ENCODE measurements at places on chromosomes 5 and 9. TPM values are rescaled to one million over a fixed set of nuclear protein-coding genes. Genes with fewer than 3 reads are reported as not detected.

CYLC2 gene
- total RNA-seq: not detected

PTGS1 gene
- 0.14 TPM for total RNA-seq

KCTD16 gene
- not detected for total RNA-seq

LEAP2 gene
- 0.31 TPM for total RNA-seq

RAPGEF6 gene
- total RNA-seq: 83.3 TPM

DNA sequence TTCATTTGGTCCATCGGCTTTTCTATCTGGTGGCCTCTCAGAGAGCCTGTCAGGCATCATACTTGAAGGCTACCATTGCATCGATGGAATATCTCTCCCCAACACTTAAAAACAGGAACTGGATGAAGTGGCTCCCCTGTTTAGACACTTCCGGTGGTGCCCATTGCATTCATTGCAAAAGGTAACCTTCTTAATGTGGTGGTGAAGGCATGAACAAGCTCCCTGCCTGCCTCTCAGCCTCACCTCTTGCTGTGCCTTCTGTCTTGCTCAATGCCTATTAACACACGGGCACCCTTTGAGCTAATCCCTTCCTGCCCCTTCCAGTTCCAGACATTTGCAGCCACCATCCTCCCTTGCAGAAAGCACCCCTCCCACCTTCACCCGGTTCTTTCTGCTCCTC is 233.1 kb upstream of the MSX2 start:
- DNase-seq: no peak
- H3K27me3 ChIP-seq: no peaks in the 10 kb centered on the region
- no peaks in the 10 kb centered on the region for H3K4me1 ChIP-seq
- no peak overlapping the region for H3K27ac ChIP-seq

DNA sequence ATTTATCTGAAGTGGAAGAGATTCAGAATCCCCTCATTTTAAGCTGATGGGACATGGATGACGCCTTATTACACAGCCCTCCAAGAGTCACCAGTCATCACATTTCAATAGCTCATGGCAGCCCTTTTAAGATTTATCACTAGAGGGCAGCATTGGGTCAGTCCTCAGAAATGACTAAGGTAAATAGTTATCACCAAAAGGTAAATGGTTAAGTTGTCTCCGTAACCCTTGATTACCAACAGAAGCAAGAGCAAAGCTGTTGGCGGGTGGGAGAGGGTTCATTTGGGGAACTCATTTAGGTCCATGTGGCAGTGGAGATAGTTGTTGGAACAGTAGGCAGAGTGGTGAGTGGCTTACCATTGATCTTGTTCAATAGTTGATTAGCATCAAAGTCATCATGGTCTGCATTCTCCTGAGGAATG is 12.0 kb upstream of the C9 start:
- H3K4me1 ChIP-seq: no peaks in the 10 kb centered on the region
- H3K4me3 ChIP-seq: no peak overlapping the region
- peak; percentile 7 for DNase-seq
- H3K27me3 ChIP-seq: no peaks in the 10 kb centered on the region

- DNase-seq: no peak
- no peaks in the 10 kb centered on the region for H3K27me3 ChIP-seq
- H3K27ac ChIP-seq: no peak overlapping the region
- H3K4me1 ChIP-seq: no peaks in the 10 kb centered on the region
Observed at GRCh38 chr9:120327322-120327721, 252.6 kb downstream of the CDK5RAP2 start.

- H3K27me3 ChIP-seq: no peaks in the 10 kb centered on the region
- no peak for DNase-seq
Observed at GRCh38 chr5:37717613-37718431, 122.0 kb downstream of the GDNF start.

GRCh38 chr5:112372543-112372942 is 46.5 kb downstream of the EPB41L4A start:
- H3K36me3 ChIP-seq: no peaks in the 10 kb centered on the region
- no peaks in the 10 kb centered on the region for H3K4me1 ChIP-seq
- DNase-seq: no peak

GRCh38 chr9:13555516-13555915 is 276.0 kb upstream of the MPDZ start:
- no peaks in the 10 kb centered on the region for H3K4me1 ChIP-seq
- no peak for DNase-seq
- no peaks in the 10 kb centered on the region for H3K36me3 ChIP-seq
- no peaks in the 10 kb centered on the region for H3K27me3 ChIP-seq
- no peak overlapping the region for H3K27ac ChIP-seq

DNA sequence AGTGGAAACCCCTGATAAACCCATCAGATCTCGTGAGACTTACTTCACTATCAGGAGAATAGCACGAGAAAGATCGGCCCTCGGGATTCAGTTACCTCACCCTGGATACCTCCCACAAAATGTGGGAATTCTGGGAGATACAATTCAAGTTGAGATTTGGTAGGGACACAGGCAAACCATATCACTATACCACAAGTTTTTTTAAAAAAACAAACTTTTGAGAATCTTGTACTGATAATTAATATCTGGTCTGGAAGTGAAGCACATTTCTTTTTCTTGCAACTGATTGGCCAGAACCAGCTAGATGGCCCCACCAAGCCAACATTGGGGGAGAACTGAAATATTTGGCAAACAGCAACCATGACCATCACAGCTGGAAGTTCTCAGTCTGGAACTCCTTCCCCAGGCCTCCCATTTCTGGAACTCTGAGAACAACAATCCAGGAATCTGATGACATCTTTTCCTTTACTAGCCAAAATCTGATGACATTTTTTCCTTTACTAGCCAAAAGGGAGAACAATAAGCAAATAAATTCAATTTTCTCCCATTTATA is 51.8 kb upstream of the CDKN2B start:
- no peaks in the 10 kb centered on the region for H3K36me3 ChIP-seq
- H3K4me3 ChIP-seq: no peak overlapping the region

DNA sequence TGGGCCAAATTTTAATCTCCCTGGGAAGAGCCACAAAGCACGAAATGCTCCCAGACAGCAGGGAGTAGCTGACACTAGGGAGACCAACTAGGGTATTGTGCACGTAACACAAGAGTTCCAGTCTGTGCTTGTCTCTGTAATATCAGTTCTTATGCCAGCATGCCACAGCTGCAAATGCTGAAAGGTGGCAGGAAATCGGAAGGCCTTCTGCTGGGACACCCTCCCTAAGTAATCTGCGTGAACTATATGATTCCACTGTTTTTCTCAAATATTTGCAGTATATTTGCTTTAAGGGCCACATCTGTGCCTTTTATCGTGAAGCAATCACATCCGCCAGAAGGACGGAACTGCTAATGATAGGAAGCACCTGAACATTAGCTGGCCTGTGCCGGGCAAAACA is 12.6 kb downstream of the VLDLR start:
- no peaks in the 10 kb centered on the region for H3K4me1 ChIP-seq
- no peak overlapping the region for H3K4me3 ChIP-seq
- no peak overlapping the region for H3K27ac ChIP-seq
- no peak for DNase-seq

DNA sequence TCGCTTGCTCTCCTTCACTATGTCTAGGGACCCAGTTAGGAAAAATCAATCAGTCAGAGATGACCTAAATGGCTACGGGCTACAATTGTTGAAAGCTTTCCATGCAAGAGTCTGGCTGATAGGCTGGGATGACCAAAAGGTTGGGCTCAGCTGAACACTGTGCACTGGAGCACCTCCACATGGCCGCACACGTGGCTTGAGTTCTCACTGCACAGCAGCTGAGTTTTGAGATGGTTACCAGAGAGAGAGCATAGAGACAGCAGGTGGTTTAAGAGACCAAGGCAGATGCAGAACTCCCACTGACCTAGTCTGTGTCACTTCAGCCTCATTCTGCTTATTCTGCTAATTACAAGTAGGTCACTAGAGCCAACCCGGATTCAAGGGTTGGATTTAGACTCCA is 2354.8 kb upstream of the C9orf72 start:
- H3K27me3 ChIP-seq: no peaks in the 10 kb centered on the region
- no peak overlapping the region for H3K4me3 ChIP-seq

GRCh38 chr5:172642926-172643871 is 2.1 kb downstream of the NEURL1B start:
- peaks cover 15% of the 10 kb centered on the region for H3K27me3 ChIP-seq
- no peak overlapping the region for H3K4me3 ChIP-seq
- H3K27ac ChIP-seq: no peak overlapping the region
- H3K4me1 ChIP-seq: peaks cover 16% of the 10 kb centered on the region
- DNase-seq: no peak
- no peaks in the 10 kb centered on the region for H3K36me3 ChIP-seq

DNA sequence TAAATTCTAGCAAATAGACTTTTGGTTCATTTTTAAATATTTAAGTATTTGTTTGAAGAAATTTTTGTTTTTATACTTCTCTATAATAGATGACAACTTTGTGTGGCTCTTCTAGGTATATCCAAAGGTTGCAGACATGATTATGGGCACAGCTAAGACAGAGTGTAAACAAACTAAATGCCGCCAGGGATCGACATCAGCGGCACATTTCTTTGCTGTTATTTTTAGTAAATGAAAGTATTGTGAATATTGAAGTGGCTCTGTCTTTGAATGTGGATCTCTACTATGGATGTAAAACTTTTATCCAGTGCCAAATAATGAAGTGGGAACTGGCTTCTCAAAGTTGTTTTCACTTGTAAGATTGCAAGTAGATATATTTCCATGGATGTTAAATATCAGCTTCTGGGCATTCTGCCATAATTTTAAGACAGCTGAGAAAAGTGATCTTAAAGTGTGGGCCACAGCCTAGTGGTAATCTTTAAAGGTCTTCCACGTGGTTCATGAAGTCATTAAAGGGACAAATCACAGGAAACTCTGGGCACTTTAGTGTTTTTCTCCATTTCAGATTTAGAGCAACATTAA is 589.9 kb downstream of the ZNF608 start:
- no peak overlapping the region for H3K4me3 ChIP-seq
- no peaks in the 10 kb centered on the region for H3K27me3 ChIP-seq
- H3K27ac ChIP-seq: no peak overlapping the region
- no peak for DNase-seq
- no peaks in the 10 kb centered on the region for H3K36me3 ChIP-seq

Data from CD4-positive, alpha-beta T cell (primary cell).